Heart right ventricle (tissue), 16 donors: ENCODE measurements at places on chromosomes 13 and 19. TPM values are rescaled to one million over a fixed set of nuclear protein-coding genes. Genes with fewer than 3 reads are reported as not detected.

The ZNF835 gene
- total RNA-seq: 5.7 TPM

The SIAH3 gene
- total RNA-seq: not detected

The FGF22 gene
- 0.32 TPM for total RNA-seq

The ZNF534 gene
- total RNA-seq: 0.85 TPM

The ZNF304 gene
- total RNA-seq: 11.2 TPM
